ENCODE measurements at places on chromosomes 11 and 22. TPM values are rescaled to one million over a fixed set of nuclear protein-coding genes. Genes with fewer than 3 reads are reported as not detected.

Gene DDTL
- not detected for total RNA-seq

Gene SYNGR1
- 3.1 TPM for total RNA-seq

Gene DAGLA
- 0.52 TPM for total RNA-seq

Gene ASCL2
- not detected for total RNA-seq

Gene C11orf65
- total RNA-seq, result 1.4 TPM

Gene IGLL1
- total RNA-seq, result not detected

Gene RFPL1
- total RNA-seq, result not detected

Gene NCF4
- not detected for total RNA-seq

Gene NNMT
- total RNA-seq, result 3.6 TPM

Gene CRYBB3
- not detected for total RNA-seq

Gene OR4D5
- total RNA-seq, result not detected

Gene TMEM123
- 199 TPM for total RNA-seq

Gene NRXN2
- total RNA-seq, result not detected
